MV-4-11 (cell line): ENCODE measurements at places on chromosomes 5 and 9.

GRCh38 chr5:64507264-64507605 lies 1.4 kb downstream of the RGS7BP start:
- no peak for DNase-seq

DNA sequence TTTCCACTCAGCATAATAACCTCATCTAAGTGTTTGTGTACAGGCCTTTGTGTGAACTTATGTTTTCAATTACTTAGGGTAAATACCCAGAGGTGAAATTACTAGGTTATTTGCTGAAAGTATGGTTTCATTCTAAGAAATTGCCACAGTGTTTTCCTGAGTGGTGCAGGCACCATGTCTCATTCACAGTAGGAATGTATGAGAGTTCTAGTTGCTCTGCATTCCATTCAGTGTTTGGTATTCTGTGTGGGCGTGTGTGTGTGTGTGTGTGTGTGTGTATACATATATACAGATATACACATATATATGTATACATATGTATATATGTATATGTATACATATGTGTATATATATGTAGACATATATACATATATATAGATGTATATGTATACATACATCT lies 8.8 kb upstream of the SVEP1 start:
- DNase-seq, result no peak

- peak; percentile 12 for DNase-seq
Measured at GRCh38 chr9:18423791-18424531, 50.0 kb upstream of the ADAMTSL1 start.

- peak; percentile 90 for DNase-seq
Measured at GRCh38 chr9:111163716-111164389, 125.6 kb upstream of the LPAR1 start.

GRCh38 chr9:26462751-26463150 lies 429.9 kb downstream of the CAAP1 start:
- no peak for DNase-seq

- no peak for DNase-seq
Measured at GRCh38 chr5:179610109-179610902, 13.2 kb downstream of the HNRNPH1 start.

DNA sequence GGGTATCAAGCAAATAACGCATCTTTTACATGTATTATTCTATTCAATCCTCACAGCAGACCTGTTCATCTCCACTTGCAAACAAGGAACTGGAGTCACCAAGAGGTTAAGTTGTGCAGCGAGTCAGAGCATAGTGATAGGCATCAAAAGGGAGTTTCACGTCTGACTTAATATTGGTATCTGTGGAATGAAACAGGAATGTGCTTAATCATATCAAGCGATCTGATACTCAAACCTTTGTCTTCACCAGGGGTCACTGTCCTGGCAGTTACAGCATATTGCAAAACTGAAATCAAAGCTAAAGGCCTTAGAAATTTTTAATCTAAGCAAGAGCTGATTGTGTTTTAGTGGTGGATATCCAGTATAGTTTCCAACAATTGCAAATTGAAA lies 271.6 kb downstream of the PLK2 start:
- no peak for DNase-seq

GRCh38 chr5:146048994-146049703 lies 56.2 kb downstream of the PLAC8L1 start:
- DNase-seq, result peak; percentile 43

- DNase-seq, result no peak
Measured at GRCh38 chr5:137450759-137451158, 48.4 kb downstream of the SPOCK1 start.
